ENCODE measurements at places on chromosomes 12 and 14.

- DNase-seq = no peak
Measured at GRCh38 chr12:32587581-32588495, 91.3 kb upstream of the DNM1L start.

- no peak for DNase-seq
Measured at GRCh38 chr12:118034429-118035189, 18.1 kb downstream of the RFC5 start.

- DNase-seq = no peak
Measured at GRCh38 chr12:50174971-50175715, 8.0 kb upstream of the CERS5 start.

GRCh38 chr12:48827026-48827425, 8.7 kb downstream of the CACNB3 start:
- DNase-seq = no peak

DNA sequence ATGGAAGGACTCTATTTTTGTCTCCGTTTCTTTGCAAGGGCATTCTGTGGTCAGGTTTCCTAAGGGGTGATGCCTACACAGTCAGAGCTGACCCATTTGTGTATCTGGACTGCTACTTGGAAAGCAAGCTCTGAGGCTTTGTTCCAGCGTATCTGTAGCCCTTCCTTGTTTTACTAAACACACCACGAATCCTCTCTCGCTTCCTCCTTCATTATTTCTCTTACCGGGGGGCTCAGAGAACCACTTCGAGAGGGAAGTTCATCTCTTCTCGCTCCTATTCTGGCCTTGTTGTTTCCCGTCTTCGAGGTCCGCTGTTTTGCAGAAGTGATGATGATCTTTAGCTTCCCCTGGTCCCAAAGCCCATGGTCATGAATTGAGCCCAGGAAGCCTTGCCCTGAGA, 164.7 kb downstream of the SSPN start:
- no peak for DNase-seq

- no peak for DNase-seq
Measured at GRCh38 chr14:102862154-102862773, 60.2 kb upstream of the AMN start.

DNA sequence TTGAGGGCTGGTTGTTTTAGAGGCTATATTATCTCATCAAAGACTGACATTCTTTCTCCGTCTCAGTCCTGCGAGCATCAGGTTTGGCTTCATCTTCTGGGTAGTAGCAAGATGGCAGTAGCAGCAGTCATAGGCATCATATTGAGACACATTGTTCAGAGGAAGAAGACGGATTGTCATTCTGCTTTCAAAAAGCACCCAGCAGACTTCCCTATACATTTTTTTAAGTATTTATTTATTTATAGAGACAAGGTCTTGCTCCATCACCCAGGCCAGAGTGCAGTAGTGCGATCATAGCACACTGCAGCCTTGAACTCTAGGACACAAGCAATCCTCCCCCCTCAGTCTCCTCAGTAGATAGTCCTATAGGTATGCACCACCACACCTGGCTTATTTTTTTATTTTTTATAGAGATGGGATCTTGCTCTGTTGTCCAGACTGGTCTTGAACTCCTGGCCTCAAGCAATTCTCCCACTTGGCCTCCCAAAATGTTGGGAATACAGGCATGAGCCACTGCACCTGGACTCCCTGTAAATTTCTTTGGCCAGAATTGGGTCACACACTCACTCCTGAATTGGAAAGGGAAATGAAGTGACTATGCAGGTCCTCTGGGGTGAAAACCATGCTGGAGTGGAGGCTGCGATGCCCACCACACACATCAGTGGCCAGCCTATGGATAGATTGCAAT, 125.4 kb downstream of the SLC38A6 start:
- DNase-seq = no peak

DNA sequence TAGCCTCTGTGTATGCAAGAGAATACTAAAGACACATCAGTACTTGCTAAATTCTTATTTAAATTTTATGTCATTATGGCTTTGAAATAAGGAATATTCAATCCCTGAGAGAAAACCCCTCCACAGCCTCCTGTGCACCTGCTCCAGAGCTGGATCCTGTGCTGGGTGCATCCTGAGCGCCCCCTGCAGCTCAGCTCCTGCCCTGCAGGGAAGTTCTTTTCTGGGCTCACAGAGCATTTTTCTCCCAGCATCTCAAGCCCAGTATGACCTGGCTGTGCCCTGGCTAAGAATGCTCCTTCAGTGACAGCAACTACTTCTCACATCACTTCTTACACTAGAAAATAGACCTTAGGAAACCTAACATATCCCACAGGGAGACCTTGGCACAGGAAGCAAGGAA, 1211.7 kb downstream of the TMEM121 start:
- no peak for DNase-seq

Measured in activated T-helper 1 cell treated with anti-CD3 and anti-CD28 coated beads, Interleukin-2, amount 50 U/mL, for 16 hours (primary cell).